ENCODE measurements at places on chromosomes 4 and X.

DNA sequence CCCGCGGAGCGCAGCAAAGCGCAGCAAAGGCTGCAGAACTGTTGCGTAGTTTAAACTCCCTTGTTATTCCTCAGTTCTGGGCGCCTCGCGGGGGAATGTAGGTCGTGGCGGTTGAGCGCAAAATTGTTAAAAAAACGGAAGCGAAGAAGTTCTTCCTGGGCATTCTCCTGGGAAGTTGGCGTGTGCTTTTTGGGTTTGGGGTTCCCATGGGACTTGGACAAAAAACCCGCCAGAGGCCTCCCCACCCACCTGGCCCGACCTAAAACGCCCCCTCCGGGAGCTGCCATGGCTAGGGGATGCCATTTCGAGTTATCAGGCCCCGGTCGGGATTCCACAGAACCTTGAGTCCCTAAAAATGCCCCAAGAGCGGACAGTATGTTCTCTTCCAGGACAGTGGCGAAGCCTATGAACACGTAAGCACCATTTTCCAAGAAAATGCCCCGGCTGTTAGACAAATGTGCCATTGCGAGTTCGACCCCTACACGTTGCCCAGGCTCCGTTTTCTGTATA is 8.9 kb downstream of the ZIC3 start:
- DNase-seq: no peak

GRCh38 chr4:52507774-52508173 is 151.3 kb downstream of the USP46 start:
- no peak for DNase-seq

GRCh38 chr4:149168645-149169044 is 647.0 kb downstream of the IQCM start:
- no peak for DNase-seq

- DNase-seq: no peak
Observed at GRCh38 chr4:40586729-40587128, 42.9 kb downstream of the RBM47 start.

GRCh38 chr4:69576251-69576877 is 63.1 kb downstream of the UGT2A2 start:
- DNase-seq: no peak

DNA sequence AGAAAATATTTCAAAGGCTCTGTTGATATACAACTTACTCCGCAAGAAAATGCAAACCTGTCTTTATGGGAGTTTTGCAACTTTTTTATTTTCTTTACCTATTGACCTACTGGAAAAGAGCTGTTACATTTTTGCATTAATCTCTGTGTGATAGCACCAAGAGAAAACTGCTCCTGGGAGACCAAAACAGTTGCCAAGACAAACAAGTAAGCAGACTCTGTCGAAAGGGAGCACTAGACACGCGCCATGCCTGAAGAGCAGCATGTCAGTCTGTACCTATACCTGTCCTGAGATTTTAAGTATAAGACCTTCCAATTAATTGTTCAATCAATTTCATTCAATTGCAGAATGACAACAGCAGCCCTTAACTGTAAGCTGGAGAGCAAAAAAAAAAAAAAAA is 56.0 kb upstream of the TECRL start:
- DNase-seq: no peak

GRCh38 chr4:181606300-181606699 is 636.9 kb upstream of the TENM3 start:
- DNase-seq: no peak

GRCh38 chr4:86965019-86965976 is 30.5 kb downstream of the AFF1 start:
- no peak for DNase-seq

DNA sequence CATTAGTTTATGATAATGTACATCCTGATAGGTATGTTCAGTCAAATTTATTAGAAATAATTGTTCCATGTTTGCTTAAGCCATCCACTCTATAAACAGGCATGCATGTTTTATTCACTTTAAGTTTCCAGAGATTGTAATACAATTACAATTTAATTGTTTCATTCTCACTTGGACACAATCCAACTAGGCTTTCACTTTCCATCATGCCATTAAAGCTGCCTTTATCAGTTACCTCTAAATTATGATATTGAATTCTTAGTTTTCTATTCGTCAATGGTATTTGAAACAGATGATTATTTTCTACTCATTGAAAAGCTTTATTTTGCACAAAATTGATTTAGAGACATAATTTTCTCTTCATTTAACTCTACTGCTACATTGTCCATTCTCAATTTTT is 1196.3 kb downstream of the RAPGEF2 start:
- no peak for DNase-seq

DNA sequence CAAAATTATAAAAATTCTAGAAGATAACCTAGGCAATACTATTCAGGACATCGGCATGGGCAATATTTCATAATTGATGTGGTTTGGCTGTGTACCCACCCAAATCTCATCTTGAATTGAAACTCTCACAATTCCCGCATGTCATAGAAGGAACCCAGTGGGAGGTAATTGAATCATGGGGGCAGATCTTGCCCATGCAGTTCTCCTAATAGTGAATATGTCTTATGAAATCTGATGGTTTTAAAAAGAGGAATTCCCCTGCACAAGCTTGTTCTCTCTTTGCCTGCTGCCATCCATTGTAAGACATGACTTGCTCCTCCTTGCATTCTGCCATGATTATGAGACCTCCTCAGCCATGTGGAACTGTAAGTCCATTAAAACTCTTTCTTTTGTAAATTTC is 77.7 kb downstream of the DDX60 start:
- no peak for DNase-seq

DNA sequence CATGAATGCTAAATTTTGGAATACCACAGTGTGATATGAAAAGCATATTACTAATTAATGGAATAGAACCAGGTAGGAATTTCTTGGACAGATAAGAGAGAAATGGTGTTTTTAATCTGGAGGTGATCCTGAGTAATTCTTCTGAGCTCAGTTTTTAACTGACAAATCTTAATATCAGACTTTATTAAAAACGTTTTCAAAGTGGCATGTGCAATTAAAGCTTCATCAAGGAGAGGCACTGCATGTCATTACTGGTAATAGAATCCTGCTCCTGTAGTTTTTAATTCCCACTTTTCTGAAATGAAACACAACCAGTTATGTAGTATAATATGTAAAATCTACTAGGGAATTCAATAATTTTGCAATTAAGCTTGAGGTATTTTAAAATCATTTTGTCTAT is 7.0 kb upstream of the PTTG2 start:
- no peak for DNase-seq

- no peak for DNase-seq
Observed at GRCh38 chrX:68396953-68397352, 36.3 kb downstream of the OPHN1 start.

GRCh38 chr4:18524667-18525066 is 503.1 kb upstream of the LCORL start:
- no peak for DNase-seq

DNA sequence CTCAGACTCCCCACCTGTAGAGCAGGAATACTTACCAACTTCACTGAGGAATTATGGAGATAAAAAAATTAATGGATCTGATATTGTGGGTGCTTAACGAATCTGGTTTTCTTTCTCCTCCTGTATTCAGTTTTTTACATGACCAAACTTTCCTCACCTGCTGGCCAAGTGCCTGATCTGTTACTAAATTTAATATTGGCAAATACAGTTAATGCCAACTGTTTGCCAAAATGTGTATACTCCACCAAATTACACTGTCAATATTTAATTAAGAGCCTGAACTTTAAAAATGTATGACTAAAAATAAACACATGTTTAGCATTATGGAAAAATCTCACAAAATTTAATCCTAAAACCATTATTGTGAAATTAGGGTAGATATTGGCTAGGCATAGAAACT is 3.3 kb downstream of the PGRMC2 start:
- DNase-seq: no peak

GRCh38 chr4:18057821-18058533 is 36.4 kb upstream of the LCORL start:
- no peak for DNase-seq

DNA sequence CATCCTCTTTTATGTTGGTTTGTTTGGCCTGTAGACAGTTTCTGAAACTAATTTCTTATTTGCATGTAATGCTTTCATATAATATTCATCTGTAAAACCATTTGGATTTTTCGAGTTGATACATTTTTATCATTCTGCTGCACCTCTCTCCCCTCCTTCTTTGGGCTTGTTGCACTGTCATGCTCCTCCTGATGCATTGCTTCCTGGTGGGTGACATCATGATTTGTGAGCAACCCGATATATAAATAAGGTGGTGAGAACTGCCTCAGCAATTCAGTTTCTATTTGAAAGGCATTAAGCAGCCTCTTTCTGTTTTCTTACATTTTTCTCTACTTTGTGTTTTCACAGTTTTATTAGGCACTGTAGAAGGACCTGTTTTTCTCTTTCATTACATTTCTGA is 515.7 kb downstream of the RPA4 start:
- no peak for DNase-seq

- no peak for DNase-seq
Observed at GRCh38 chr4:182233310-182234090, 9.7 kb upstream of the TENM3 start.

DNA sequence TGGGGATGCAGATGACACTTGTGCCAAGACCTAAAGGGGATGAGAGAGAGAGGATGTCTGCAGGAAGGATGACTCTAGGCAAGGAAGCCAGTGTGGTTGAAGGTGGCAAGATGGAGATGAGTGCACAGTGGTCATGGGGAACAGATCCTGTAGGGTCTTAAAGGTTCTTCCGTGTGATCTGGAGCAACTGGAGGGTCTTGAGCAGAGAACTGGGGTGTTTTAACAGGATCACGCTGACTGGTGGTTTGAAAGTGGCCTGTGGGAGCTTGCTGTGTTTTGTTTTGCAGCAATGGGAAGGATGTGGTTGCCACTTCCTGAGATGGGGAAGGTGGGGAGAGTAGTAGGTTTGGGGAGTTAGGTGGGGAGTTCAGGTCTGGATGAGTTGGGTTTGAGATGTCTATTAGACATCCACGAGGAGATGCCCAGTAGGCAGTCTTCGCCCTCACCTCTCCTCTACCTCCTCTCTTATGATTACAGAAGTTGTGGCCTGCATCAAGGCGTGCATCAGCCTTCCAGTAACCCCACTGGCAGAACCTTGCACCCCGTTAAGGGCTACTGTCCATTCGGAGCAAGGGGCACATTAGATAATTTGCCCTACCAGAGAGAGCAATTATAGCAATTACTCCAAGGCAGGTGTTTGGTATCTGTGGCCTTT is 1.4 kb upstream of the STBD1 start:
- DNase-seq: no peak

DNA sequence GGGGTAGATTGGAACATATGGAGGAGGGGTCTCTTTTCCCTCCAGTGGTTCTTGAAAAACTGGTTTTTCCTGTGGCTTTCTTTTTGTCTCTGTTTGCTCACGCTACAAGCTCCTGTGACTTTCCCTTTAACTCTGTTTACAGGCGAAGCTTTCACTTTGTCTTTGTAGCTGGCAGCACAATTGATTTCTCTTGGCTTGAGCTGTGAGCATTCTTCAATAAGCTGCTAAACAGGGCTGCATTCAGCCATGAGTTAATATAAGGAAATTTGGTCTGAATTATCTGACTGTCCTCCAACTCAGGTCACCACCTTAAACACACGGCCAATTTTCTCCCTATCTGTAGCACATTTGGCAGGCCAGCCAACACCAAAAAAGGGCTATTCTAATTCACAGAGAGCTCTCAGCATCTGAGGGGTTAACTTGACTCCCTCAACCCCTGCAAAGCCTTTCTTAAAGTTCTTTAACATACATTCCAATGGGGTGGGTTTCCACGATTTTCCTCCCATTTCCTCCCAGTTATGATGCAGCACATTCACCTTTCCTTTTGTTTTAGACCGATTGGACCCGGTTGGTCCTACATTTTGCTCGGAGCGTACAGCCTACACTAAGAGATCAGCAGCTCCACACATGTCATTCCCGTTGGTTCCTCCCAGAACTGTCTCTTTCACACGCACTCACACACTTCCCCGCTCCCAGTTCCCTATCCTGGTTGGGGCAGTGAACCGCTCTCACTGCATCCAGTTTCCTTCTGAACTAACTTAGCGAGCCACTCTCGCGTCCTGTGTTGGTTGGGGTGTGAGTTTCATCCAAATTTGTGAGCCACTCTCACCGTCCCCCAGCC is 45.4 kb downstream of the UGT2A3 start:
- DNase-seq: peak; percentile 71

DNA sequence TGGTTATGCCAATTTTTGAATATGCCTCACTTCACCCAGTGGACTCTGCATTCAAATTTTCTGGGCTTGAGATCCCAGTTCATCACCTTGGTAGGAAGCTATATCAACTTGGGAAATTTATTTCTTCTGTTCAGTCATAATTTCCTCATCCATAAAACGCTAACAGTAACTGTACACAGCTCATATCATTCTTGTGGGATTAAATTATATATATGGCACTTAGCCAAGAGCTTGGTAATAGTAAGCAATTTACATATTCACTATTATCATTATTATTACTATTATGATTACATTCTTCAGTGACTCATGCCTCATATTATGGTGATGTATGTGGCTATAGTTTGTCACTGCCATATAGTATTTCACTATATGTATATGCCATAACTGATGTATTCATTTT is 177.6 kb downstream of the CPE start:
- no peak for DNase-seq

- no peak for DNase-seq
Observed at GRCh38 chrX:77003956-77004355, 443.2 kb upstream of the FGF16 start.

DNA sequence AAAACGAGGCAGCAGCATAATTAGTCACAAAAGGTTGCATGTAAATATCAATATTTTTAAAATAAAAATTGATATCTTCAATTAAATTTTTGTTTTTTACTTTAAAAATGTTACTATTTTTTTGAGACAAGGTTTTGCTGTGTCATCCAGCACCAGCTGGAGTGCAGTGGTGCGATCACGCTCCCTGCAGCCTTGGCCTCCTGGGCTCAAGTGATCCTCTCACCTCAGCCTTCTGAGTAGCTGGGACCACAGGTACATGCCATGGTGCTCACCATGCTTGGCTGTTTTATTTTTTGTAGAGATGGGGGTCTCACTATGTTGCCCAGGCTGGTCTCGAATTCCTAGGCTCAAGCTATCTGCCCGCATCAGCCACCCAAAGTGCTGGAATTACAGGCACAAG is 96.8 kb upstream of the FRAS1 start:
- no peak for DNase-seq

- no peak for DNase-seq
Observed at GRCh38 chrX:112577146-112577545, 102.6 kb downstream of the LHFPL1 start.

GRCh38 chrX:106999002-106999975 is 723 bp downstream of the MORC4 start:
- DNase-seq: peak; percentile 44

DNA sequence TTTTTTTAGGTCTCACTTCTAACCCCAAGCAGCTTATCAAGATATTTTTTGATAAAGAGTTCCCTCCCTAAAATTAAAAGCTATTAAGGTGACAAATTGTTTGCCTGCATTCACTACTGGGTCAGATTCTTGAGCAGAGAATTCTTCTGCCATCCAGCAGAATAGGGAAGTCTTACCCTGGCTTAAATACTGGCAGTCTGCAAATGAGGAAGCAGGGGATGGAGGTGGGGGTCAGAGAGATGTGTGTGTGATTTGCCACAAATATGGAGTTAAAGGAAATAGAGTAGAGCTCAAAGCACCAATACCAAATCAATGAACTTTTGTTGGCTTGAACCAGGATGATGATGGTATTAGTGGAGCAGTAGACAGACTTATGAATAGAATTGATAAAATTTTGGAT is 122.2 kb downstream of the ANXA5 start:
- DNase-seq: no peak

GRCh38 chr4:146842876-146843275 is 102.8 kb downstream of the TTC29 start:
- DNase-seq: no peak

GRCh38 chr4:99754756-99755155 is 61.9 kb upstream of the DAPP1 start:
- DNase-seq: no peak

- no peak for DNase-seq
Observed at GRCh38 chr4:102639598-102639997, 121.2 kb downstream of the MANBA start.
